Stimulated activated CD4-positive, alpha-beta T cell treated with anti-CD3 and anti-CD28 coated beads, Interleukin-1b, Interleukin-23, amount 100 ng/mL, for 1 hour (primary cell): ENCODE measurements at places on chromosomes 12 and 14.

GRCh38 chr12:112121780-112122565, 3.4 kb upstream of the TRAFD1 start:
- DNase-seq, result no peak

GRCh38 chr14:100696008-100696407, 30.7 kb upstream of the DLK1 start:
- DNase-seq, result no peak

GRCh38 chr12:43968736-43969135, 132.9 kb downstream of the TMEM117 start:
- no peak for DNase-seq

DNA sequence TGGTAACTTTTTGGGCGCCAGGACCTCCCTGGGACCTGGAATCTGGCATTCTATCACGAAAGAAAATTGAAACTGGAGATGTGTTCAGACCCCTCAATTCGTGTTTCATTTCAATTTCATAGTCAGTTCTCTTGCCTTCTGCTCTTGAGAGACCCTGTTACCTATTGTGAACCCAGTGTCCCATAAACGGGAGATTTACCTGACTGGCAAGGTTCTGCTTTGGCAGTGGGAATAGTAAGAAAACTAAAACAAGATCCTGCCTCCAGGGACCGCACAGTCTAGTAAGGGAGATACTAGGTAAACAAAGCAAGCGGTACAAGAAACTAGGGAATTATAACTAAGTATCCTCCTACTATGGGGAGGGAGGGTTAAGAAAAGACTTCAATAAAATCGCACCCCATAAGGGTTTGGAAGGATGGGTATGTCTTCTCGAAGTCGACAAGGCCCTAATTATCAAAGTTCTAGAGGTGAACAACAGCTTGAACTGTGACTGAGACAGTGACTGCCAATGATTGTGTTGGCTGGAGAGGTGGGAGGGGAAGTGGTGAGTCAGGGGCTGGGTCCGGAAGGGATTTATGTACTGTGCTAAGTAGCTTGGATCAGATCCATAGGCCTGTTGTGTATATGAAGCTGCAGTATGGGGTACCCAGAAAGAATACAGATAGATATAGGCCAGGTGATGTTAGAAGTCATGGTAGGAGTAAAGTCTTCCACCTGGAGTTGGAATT, 754 bp downstream of the ACSS3 start:
- DNase-seq, result no peak

DNA sequence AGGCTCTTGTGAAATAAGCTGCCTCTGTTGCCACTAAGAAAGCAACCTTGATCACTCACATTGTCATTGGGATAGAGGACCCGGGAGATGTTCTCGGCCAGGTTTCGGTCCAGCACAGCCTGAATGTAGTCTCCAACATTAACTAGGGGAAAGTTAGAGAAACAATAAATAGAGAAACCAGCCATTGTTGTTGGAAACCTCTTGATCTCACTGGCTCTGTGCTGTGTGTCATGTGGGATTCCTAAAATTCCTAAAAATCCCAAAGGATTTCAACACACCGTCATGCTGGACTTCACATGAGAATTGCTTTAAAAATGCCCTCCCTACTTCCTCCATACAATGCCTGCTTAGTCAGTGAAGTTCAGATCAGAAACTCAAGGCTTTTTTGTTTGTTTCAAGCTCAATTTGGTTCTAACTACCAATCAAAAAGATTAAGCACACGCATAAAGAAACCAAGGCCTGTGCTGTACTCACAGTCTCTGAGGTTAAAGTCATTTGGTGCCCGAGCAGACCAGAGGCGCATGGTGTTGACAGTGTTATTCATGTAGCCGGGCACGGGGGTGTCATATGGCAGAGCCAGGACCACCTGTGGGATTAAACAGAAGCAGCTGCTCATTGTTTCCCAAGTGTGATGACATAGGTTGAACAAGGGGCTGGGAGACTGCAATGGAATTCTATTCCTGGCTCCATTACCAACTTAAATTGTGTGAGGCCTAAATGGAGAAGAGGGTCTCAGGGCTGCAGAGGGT, 23.6 kb downstream of the PYGL start:
- DNase-seq, result no peak

- no peak for DNase-seq
Measured at GRCh38 chr12:104006929-104007328, 41.3 kb downstream of the TDG start.

- no peak for DNase-seq
Measured at GRCh38 chr12:115771065-115771464, 506.4 kb downstream of the MED13L start.

DNA sequence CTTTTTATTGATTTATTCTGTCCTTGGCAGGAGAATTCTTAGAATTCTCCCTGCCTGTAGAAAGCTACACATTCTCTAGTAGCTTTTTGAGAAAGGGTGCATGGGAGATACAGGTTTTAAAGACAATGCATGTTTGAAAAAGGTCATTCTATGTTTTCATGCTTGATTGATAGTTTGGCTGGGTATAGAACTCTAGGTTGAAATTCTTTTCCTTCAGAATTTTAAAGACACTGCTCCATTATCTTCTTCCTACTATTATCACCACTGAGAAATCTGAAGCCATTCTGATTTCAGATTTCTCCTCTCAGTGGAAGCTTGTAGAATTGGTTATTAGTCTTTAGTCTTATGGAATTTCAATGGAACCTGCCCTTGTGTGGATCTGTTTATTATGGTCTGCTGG, 14.0 kb downstream of the ATF7IP start:
- DNase-seq, result no peak

DNA sequence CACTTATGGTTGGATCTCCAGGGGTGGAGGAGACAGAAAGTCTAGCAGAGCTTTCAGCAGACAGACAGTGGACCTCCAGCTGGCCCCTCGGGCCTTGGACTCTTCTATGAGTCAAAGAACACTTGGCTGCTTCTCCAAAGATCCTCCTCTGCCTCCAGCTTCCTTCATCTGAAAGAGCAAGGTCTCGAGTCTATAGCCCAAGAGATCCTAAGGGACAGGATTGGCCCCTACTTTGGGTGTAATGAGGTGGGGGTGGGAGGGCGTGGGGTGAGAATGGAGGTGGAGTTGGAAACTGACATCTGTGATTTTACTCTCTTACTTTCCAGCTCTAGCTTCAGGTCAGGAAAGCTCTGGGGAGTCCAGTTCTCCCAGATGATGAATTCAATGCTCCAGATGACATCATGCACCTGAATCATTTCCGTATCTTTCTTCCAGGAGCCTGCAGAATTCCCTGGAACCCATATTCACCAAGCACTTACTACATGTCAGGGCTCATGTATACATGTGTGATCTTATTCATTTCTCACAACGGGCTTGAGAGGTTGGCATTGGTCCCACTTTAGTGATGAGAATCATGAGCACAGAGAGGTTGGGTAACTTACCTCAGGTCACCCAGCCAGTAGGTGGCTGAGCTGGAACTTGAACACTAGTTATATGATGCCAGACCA, 10.2 kb upstream of the PGF start:
- no peak for DNase-seq
